ENCODE measurements at places on chromosomes 5 and 9.

- no peak for DNase-seq
Measured at GRCh38 chr5:7629561-7629960, 221.4 kb downstream of the CFAP90 start.

GRCh38 chr5:83400701-83401100, 70.8 kb upstream of the VCAN start:
- no peak for DNase-seq

GRCh38 chr5:2276101-2276500, 393.4 kb upstream of the IRX4 start:
- DNase-seq: no peak

DNA sequence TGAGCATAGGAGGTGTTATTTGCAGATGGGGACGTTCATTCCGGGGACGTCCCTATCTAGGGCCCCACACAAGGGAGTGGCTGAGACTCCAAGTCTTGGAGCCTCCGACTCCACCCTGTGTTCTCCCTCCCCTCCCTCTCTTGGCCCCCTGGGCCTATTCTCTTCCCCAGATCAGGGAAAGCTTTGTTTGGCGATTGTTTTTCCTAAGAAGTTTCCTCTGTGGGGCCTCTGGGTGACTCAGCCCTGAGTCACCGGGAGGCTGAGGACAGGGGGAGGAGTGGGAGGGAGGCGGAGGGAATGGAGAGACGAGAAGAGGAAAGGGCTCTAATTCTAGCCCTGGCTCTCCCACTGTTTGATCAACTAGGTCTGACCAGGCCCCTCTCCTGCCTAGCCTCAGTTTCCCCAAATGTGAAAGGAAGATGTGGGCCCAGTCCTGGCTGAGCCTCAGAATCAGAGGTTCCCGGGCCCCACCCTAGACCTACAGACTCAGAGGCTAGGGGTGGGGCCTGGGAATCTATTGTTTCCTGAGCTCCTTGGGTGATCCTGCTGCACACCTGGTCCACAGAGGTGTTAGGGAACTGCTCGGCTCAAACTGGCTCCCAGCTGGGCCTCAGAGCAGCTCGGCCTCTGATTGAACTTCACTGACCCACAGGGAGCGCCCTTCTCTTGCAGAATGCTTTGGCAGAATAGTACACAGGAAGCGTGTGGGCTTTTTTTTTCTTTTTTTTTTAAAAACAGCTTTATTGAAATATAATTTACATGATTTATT, 19.2 kb downstream of the GSN start:
- no peak for DNase-seq
